Stimulated activated CD8-positive, alpha-beta memory T cell treated with anti-CD3 and anti-CD28 coated beads, Interleukin-12 subunit alpha, Interleukin-12 subunit beta, amount 100 ng/mL, for 4 hours (primary cell): ENCODE measurements at places on chromosomes 2 and 18.

DNA sequence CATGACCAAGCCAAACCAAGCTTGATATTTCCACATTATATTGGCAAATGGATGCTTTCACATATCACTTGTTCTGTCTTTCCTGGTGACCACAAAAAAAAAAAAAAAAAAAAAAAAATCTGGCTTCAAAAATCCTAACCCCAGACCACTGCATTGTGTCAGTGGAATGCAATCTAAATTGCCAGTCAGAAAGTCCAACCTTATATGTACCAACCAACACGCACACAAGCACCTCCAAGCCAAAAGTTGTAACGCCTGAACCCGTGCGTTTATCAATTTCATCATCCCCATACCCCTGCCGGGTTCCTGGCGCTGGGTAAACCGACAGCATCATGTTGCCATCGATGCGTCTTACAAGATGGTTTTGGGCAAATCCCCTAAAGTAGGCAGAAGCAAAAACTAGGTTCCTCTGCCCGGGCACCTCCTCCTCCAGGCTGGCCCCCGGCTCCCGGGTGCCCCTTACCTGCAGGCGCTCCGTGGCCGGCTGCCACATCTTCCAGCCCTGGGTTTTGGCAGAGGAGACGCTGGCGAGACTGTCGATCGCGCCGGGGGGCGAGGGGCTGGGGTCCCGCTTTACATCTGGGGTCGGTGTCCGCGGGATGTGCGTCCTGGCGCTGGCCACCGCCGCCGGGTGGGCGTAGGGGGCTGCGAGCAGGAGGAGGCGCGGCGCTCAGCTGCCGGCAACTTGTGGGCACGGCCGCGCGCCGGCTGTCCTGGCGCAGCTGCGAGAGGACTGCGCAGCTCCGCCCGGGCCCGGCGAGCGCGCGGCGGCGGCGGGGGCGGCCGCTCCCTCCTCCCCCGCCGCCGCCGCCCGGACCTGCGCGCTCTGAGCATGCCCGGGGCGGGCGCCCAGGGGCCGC is at the start of gene PID1:
Gene PID1 (minus strand): TSS at position 737 of the 860 bp plus-strand sequence. CDS start 244 bp downstream, at position 493.
- DNase-seq: no peak

DNA sequence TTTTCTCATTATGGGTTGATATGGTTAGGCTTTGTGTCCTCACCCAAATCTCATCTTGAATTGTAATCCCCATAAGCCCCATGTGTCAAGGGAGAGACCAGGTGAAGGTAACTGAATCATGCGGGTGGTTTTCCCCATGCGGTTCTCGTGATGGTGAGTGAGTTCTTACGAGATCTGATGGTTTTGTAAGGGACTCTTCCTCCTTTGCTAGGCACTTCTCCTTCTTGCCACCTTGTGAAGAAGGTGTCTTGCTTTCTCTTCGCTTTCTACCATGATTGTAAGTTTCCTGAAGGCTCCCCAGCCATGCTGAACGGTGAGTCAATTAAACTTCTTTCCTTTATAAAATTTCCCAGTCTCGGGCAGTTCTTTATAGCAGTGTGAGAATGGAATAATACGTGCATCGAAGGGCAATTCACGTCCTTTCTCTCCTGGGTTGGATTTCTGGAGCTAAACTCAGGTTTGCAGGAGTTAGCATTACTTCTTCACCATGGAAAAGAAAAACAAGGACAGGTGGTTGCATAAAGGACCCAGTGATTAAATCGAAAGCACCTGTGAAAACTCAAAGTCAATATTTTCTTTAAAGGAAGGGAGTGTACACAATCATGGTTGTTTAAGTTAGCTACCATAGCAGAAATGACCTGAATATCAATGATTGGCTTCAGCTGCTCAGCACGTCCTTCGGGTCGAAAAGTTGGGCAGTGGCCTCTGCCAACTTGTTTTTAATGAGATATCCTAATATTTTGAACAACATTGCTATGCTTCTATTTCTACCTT is 54.1 kb downstream of the CDC42EP3 start:
- no peak for DNase-seq

DNA sequence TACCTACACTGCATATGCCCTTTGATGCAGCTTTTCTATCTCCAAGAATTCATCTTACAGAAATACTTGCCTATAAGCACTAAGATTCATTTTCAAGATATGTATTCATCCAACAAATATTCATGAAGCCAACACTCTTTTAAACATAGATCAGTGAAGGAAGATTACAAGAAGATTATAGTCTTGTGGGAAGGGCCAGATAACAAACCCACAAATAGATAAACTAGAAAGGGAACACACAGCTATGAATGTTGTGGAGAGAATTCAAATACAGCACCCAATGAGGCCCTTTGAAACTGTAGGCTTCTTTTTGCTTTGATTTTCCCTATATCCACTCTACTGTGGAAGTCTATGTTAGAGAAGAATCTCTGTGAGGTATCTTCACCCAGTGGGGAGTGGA is 186.7 kb upstream of the RBMS1 start:
- DNase-seq: no peak

- DNase-seq: no peak
These were observed 186.8 kb downstream of the ZNF521 start for GRCh38 chr18:25164848-25165811.

- DNase-seq: no peak
These were observed 66.8 kb upstream of the RIOK3 start for GRCh38 chr18:23386317-23386716.

GRCh38 chr2:43212931-43213330 is 13.5 kb downstream of the ZFP36L2 start:
- no peak for DNase-seq

DNA sequence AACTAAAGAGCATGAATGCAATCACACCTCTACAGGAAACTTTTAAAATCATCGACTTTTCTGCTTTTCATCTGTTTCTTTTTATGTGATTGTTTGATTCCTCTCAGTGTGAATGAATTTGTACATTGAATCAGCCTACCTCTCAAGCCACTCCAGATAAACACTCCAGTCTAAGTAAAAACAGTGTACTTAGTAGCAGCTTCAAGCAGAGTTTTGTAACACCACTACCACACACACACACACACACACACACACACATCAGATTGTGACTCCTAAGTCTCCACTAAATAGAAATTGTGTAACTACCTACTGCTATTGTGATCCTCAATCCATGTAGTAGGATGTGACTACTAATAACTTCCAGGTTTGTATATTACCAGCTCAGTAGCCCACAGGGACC is 65.3 kb upstream of the EPB41L5 start:
- DNase-seq: no peak

GRCh38 chr2:42708179-42708578 is 55.8 kb downstream of the OXER1 start:
- no peak for DNase-seq

DNA sequence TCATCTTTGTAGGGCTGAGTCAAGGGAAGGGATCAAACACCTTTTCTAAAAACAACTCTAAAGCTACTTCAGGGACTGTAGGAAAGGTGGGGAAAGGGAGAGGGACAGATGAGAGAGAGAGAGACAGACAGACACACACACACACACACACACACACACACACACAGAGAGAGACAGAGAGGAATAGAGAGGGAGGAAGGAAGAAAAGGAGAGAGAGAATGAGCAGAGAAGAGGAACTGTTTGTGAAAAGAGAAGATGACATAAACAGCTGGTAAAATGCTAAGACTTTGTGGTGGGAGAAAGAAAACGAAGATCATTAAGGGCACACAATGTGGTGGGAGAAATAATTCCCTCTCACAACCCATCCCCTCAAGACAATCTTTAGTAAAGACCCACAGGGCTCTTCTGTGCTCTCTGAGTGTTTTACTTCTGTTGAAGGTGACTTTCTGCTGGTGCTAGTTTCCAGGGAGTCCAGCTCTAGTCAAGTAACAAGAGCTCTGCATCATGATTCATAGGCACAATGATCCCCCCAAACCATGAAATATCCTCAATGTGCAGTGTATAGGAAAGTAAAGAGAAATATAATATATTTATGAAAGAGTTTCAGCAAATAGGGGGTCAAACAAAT is 77.2 kb upstream of the STK17B start:
- no peak for DNase-seq

GRCh38 chr2:159854481-159854880 is 56.5 kb upstream of the CD302 start:
- DNase-seq: no peak

DNA sequence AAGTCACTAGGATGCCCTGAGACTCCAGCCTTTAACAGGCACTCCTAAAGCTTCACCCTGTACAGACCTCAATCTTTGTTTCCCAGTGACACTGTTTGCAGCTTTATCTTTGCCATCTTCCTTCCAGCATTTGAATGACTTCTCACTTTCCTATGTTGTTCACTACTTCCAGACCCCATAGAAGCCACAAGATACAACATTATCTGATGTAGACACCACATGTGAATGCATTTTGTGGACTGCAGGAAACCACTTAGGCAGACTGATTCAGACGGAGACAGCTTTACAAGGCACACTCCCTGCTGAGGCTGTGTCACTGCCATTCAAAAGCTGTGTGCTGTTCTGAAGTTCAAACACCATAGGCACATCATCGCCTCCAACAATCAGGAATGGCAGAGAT is 67.3 kb upstream of the SPATS2L start:
- DNase-seq: no peak

DNA sequence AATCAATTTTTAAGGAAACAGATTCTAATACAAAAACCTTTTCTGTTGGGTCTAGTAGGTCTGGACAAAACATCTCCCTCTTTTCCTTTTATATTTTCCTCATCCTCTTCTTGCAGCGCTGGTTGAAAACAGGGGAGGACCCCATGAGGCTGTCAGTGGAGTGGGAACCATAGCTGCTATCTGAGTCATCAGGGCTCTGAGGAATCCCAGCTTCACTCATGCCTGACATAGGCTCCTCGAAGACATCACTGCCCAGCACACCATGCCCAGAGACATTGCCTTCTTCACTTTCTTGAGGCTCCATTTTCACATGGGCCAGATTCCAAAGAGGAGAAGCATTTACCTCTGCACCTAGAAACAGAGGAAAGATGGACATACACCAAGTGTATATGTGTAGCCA is 10.0 kb downstream of the SUPT7L start:
- DNase-seq: no peak

DNA sequence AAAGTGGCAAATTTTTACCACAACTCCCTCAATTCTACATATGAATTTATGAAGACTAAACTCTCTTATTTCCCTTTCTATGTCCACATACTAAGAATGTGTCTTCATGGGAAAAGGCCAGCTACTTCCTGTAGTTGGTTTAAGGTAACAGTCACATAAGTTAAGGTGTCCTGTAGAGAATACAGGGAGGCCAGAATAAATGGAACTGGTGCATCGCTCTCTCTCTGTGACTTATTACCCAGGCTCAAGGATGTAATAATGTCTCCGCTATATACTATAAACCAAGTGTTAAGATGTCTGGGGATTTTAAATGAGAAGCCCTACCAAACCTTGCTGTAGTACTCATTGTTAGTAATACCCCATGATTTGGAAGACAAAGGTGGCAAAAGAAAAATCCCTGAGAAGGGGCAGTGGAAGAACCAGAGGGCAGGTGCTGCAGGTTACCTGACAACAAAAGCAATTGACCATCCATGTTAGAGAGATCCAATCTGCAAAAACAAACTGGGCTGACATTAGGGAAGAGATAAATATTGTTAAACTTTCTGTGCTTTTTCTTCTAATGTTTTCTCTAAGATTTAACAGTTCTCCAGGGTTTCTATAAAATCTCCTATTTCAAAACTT is 372.8 kb downstream of the TMX3 start:
- no peak for DNase-seq

GRCh38 chr18:9764011-9764481 is 55.9 kb downstream of the RAB31 start:
- no peak for DNase-seq

DNA sequence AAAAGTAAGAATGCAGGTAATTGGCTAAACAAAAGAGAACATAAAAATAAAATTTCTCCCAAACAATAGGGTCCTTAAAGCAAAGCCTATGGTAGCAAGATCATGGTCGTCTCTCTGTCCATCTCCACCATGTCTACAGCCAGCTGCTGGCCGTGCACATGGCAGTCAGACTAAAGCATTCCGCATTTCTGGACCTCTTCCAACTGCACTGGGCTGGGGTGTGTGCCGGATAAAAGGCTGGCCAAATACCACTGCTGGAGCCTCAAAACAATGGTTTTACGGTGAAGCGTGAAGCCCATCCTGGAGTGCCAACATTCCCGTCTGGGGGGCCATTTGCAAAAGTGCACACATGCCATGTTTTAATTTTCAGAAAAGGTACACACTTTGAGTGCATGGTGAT is 74.8 kb upstream of the PIEZO2 start:
- no peak for DNase-seq

GRCh38 chr2:216535454-216535995 is 36.9 kb downstream of the RPL37A start:
- DNase-seq: no peak

DNA sequence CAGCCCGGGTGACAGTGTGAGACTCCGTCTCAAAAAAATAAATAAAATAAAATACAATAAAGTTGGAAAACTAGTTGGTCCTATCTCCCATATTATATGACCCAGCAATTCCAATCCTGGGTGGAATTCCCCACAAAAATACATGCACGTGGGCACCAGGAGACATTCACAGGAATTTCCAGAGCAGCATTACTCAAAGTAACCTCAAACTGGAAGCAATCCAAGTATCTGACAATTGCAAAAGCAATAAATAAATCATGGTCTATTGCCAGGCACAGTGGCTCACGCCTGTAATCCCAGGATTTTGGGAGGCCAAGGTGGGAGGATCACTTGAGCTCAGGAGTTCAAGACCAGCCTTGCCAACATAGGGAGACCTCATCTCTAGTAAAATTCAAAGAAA is 101.2 kb upstream of the MAP4K4 start:
- no peak for DNase-seq

- no peak for DNase-seq
These were observed 272.6 kb downstream of the ADCYAP1 start for GRCh38 chr18:1177232-1177631.

- no peak for DNase-seq
These were observed 786 bp downstream of the TAF1B start for GRCh38 chr2:9844036-9844483.

GRCh38 chr2:55986001-55986400 is 62.4 kb upstream of the EFEMP1 start:
- DNase-seq: no peak

DNA sequence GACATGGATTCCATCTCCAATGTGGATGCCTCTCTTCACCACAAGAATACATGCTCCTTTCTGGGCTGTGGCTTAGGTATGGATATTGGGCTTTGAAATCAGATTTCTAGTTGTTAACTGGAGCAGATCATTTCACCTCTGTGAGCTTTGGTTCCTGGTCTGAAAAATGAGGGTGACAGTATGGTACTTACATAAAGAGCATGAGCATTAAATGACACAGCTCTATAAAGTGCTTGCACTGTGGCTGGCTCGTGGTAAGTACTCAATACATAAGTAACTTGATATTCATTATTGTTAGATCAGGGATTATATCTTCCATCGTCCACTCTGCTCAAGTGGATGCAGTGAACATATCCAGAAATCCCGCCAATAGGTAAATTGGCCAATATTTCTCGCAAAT is 33.4 kb downstream of the ARHGAP25 start:
- no peak for DNase-seq

GRCh38 chr2:207086136-207086535 is 79.6 kb downstream of the KLF7 start:
- no peak for DNase-seq

- DNase-seq: no peak
These were observed 1.1 kb upstream of the EVA1A start for GRCh38 chr2:75561566-75562512.

GRCh38 chr2:160916300-160916699 is 243.9 kb upstream of the TANK start:
- no peak for DNase-seq

GRCh38 chr2:74031221-74031620 is 46.5 kb downstream of the TET3 start:
- no peak for DNase-seq
